AG04449 (cell line): ENCODE measurements at places on chromosomes 7 and 10.

DNA sequence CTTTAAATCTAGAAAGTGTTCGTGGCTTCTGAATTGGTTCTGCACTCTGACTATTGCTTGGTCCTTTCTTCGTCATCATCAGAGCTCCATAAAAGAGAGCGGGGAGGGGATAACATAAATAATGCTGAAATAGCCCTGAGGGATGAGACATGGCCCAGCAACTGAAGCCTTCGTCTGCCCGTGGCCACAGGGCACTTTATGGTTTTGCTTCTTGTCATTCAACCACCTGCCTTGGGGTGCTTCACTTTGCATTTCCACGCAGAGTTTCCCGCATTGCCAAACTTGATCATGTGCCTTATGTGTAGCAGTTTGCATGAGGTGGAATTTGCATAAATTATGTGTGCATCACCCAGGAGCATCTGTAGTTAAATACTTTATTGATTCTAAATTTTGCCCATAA, 15.9 kb downstream of the GSTO2 start:
- DNase-seq = no peak

DNA sequence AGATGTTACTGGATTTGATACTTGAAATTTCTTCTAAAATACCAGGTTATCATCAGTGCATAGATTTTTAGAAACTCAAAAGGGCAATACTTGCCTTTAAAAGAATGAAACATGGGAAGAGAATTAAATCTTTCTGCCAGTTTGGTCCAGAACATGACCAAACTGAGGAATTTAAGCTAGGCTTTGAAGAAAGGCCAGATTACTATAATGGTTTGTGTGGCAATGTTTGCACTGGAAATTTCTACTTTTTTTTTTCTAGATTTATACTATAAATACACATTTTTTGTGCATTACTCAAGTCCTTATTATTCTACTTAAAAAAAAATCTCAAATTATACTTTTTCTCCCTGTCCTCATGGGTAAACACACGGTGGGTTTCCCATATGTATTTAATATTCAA, 9.2 kb downstream of the MKX start:
- no peak for DNase-seq

DNA sequence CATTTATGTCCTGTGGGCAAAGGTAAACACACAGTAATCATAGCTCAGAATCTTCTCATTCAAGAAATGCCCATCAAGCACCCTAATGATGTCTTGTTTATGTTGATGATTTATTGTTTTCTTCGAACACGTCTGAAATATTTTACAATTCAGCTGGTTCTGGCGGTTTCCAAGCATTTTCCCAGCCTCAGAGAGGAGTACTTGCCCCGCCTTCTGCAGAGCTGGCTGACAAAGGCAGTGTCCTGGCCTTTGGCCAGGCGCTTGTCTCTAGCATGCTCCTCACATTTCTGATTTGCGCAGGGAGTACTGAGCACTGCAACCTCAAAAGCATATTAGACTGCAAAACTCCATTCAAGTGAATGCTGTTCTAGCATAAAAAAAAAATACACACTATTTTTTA, 314.2 kb upstream of the GNAI1 start:
- no peak for DNase-seq

DNA sequence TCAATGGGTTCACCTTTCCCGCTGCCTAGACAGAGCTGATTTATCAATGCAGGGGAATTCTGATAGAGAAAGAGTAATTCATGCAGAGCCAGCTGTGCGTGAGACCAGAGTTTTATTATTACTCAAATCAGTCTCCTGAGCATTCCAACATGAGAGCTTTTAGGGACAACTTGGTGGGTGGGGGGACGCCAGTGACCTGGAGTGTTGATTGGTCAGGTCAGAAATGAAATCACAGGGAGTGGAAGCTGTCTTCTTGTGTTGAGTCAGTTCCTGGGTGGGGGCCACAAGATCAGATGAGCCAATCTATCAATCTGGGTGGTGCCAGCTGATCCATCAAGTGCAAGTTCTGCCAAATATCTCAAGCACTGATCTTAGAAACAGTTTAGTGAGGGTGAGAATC, 99.0 kb upstream of the CAV2 start:
- DNase-seq = no peak

- DNase-seq = no peak
Observed at GRCh38 chr7:95041031-95041430, 133.6 kb downstream of the PPP1R9A start.

DNA sequence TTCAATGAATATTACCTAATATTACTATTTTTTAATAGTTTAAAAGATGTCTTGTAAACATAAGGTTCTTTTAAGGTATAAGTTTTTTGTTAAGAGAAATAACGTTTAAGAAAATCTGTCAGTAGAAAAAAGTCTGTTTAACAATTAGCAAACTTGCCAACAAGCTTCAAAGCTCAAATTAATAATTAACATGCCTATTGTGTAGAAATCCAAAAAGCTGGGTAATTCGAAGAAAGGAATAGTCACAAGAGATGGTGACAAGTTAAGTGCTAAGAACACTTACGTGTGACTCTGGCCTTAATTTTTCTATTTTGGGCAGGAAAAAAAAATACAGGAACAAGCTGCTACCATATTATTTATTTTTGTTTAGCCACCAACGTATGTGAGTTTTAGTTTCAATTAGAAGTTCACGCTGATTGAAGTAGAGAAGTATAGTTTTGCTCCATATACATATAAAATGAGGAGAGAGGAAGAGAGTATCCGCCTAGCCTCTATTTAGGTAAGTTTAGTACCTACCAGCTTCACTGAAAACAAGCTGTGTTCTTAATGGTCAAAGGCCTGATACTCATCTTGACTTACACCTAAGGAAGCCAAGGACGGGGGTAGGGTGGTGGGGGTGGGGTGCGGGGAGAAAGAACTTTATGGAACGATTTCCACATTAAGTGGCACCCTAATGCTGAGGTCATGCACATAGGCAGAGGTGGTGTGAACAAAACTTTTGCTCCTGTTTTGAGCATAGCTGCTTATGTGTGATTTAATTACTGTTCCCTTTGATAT, 43.4 kb upstream of the AGBL3 start:
- no peak for DNase-seq

- no peak for DNase-seq
Observed at GRCh38 chr7:132756484-132756990, 180.3 kb upstream of the PLXNA4 start.

- no peak for DNase-seq
Observed at GRCh38 chr7:29859524-29860185, 53.3 kb downstream of the WIPF3 start.

- DNase-seq = peak; percentile 12
Observed at GRCh38 chr10:4034907-4035598, 250.0 kb upstream of the KLF6 start.

DNA sequence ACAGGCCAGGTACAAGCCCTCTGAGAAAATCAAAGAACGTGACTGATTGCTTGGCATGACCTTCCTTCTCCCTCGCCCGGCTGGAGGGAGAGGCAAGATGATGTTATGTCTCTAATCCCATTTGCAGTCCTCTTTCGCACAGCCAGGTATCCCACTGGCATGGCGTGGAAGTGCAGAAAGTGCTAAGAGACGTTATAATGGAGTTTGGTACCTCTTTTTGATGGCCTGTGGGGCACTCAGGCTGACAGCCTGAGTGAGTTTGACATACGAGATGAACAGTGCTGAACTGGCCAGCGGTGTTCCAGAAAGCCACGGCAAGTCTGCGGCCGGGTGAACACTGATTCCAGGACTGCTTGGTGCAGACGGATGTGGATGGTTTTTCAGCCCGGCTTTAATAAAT, 241.6 kb downstream of the RAB11FIP2 start:
- no peak for DNase-seq

DNA sequence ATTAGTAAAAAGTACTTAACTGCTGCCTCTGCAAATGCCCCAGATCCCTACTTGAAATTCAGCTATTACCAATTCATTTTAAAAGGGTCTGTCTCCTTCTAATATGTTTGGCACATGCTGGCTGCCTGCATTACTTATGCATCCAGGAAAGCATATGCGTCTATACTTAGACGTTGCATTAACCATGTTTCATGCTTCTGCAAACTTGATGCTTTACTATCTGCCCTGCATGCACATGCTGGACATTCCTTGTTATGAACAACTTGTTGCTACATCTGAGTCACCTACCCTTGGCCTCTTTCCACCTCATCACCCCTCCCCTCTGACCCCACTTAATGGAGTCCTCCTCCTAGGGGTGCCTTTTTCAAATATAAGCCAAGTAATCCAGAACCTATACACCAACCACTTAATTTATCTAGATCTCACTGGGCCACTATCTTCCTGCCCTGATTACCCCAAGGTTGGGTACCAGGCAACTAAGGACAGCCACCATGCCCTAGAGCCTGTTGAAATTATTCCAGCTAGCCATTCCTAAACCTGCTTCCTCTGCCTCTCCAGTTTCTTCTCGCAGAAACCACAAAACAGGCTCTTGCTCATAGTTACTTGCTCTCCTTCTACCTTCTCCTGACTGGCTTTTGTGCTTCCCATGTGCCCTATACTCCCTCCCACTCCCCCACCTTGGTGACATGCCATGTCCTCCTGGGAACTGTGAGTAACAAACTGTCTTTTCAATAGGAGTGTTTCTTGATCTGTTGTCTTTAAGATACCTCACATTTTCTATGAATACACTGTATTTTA, 1187.9 kb downstream of the REEP3 start:
- DNase-seq = no peak

- DNase-seq = no peak
Observed at GRCh38 chr7:143284591-143285469, at the start of gene TMEM139. Gene TMEM139, plus strand, starts transcription at chr7:143284958. Its CDS starts 1,000 bp downstream, at chr7:143285958.

DNA sequence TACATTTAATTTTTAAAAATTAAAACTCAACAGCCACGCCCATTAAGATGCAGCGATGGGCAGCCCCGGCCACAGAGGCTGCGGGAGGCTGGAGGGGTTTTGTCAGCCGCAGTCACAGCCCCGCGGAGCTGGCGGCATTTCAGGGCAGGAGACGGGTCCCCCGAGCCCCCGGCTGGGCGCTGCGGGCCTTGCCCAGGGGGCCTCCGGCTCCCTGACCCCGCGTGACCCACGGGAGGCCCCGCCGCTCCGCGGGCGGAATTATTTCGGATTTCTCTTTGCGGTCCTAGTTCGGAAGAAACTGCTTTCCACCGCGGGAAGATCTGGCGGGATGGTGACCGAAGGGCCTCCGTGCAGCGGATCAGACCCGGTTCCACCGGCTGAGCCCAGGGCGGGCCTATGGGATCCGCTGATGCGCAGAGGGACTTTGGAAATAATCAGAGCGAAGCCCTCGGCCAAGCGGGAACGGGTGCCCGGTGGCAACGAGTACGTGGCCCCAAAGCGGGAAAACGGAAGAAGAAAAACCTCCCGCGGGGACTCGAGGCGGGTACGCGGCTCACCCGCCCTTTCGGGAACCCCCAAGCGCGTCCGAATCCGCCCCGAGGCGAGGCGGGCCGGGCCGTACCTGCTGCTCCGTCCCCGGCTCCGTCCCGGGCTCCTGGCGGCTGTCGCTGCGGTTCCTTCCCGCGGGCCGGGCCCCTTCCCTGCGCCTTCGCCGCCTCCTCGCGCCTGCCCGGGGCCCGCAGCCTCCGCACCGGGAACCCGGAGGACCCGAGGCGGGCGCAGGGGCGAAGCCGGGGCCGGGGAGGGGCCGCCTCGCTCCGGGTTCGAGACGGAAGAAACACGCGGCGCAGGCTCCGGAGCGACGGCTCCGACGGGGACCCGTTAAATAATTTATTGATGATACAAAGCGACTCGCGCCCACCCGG, 1.7 kb downstream of the NKX6-2 start:
- DNase-seq = no peak

- DNase-seq = peak; percentile 28
Observed at GRCh38 chr10:63166742-63167258, 33.7 kb downstream of the NRBF2 start.

GRCh38 chr7:46368871-46369270, 447.8 kb upstream of the IGFBP3 start:
- DNase-seq = no peak

DNA sequence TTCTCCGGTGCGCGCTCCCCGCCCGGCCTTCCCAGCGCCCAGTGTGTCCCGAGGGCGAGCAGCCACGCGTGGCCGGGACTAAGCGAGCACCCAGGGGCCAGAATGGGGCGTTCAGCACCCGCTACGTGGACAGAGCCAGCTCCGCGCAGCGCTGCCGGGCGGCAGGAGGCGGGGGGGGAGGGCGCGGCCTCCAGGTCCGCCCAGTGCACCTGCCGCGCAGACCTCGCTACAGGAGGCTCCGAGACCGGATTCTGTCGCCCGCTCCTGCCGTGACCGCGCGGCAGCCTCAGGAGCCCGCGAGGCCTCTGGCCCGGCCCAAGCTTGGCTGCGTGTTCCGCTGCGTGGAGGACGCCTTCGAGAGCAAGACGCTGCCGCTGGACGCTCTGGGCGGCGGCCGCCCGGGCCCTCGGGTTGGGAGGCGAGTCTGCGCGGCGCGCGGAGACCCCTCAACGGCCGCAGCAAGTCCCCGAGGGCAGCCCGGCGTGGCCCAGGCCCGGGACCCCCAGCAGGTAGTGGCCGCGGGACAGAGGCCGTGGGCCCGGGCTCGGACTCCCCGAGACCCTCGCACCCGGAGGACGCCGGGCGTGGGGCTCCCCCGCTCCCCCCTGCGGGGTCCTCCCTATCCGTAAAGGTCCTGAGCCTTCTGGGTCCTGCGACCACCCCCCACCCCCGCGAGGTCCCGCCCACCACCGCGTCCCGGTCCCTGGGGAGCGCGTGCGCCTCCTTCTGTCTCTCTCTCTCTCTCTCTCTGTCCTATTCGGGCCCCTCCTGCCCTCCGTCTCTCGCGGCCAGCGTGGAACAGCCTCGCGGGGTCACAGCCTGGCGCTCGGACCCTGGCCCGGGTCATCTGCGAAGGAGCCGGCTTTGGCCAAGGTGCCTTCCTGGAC, 904 bp upstream of the DPYSL4 start:
- DNase-seq = no peak

- no peak for DNase-seq
Observed at GRCh38 chr10:43855667-43856210, 207.1 kb upstream of the ZNF32 start.

GRCh38 chr7:79529214-79529880, 75.9 kb upstream of the MAGI2 start:
- no peak for DNase-seq

DNA sequence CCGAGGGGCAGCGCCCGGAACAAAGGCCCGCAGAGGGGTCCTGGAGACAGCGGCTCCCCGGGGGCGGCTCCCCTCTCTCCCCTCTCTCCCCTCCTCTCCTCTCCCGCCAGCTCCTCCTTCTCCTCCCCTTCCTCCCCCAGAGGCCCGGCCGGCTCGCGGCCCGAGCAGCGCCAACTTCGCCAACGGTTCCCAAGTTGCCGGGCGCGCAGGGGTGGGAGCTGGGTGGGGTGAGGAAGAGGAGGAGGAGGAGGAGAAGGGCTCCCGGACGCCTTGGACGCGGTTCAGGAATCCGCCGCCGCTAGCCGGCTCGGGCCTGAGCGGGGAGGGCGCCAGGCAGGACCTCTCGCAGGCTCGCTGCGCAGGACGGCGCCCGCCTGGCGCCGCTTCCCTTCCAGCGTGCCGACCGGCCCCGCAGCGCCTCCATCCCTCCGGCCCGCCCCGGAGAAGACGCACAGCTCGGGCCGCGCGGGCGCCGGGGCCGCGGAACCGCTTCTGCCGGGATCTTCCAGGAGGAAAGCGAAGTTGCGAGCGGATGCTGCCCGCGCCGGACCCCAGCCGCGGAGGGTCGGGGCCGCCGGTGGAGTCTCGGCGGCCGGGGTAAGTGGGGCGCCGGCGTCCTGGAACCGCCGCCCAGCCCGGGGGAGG, at the start of gene CHST3:
CHST3 (plus strand) TSS at position 298 of the 645 bp plus-strand sequence. CDS start 41,448 bp downstream, outside the sequence.
- no peak for DNase-seq
